CD4-positive, alpha-beta T cell treated with Interleukin-6 for 4 hours (primary cell): ENCODE measurements at places on chromosomes 16 and 17.

DNA sequence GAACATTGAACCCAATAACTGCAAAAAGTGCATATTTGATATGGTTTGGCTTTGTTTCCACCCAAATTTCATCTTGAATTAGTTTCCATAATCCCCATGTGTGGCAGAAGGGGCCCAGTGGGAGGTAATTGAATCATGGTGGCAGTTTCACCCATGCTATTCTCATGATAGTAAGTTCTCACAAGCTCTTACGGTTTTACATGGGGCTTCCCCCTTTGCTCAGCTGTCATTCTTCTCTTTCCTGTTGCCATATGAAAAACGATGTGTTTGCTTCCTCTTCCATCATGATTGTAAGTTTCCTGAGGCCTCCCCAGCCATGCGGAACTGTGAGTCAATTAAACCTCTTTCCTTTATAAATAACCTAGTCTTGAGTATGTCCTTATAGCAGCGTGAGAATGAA is 127.6 kb downstream of the CHD9NB start:
- DNase-seq: no peak

GRCh38 chr16:2904922-2905240 is 6.8 kb upstream of the FLYWCH1 start:
- DNase-seq: no peak

DNA sequence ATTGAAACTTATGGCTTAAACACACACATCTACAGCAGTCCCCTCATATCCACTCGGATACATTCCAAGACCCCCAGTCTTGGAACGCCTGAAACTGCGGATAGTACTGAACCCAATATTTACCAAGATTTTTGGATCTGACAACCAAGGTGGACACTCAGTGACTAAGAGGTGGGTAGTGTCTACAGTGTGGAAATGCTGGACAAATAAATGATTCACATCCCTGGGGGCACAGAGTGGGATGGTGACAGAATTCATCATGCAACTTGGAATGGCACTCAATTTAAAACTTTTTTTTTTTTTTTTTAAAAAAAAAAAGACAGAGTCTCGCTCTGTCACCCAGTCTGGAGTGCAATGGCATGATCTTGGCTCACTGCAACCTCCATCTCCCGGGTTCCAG is 54.2 kb upstream of the TRAP1 start:
- DNase-seq: no peak

DNA sequence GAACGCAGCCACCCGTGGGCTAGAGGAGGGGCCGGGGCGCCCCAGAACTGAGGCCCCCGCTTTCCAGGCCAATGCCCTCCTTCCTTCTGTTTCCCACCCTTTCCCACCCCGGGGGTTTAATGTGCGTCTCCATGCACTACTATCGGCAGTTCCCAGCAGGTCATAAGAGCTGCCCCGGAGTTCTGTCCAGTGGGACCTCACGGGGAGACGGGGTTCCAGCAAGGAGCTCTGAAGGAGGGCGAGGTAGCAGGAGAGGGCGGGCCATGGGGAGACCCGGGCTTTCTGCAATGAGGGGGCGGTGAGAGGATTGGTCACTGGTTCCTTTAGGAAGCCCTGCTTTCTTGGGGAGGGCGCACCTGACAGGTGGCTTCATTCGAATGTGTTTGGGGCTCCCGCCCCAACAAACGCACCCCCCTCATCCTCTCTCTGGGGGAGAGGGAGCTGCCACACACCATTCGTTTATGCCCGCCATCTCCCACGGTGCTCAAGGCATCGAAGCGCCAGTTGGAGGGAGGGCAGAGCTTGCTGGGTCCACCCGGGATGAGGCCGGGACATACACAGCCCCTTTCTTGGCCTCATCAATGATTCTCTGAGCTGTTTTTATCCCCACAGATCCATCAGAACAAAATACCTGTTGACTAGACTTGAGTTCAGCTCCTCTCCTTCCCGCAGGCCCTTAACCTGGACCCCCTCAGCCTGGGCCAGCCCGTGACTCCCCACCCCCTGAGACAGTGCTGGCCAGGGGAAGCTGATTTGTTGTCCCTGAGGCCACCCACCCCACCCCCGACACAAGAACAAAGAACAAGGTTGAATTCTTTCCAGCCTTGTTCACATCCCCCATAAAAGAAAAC is 44.1 kb downstream of the SLC7A5 start:
- no peak for DNase-seq

GRCh38 chr16:57389087-57389468 is 15.5 kb upstream of the CCL17 start:
- no peak for DNase-seq

DNA sequence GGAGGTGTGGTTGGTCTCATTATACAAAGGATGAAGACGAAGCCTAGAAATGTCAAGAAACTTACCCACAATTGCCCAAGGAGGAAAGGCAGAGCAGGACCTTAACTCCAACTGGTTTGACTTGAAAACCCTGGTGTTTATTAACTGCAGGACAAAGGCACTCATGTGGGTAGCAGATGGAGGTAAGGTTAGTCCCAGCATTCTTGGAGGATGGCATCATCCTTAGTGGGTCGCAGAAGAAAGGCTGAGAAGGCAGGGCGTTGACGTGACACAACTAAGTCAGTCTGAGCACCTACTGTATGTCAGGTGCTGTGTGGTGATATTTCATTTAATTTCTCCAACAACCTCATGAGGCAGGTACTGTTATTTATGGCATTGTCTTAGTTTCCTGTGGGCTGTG is 101.3 kb downstream of the HAPSTR1 start:
- DNase-seq: no peak

DNA sequence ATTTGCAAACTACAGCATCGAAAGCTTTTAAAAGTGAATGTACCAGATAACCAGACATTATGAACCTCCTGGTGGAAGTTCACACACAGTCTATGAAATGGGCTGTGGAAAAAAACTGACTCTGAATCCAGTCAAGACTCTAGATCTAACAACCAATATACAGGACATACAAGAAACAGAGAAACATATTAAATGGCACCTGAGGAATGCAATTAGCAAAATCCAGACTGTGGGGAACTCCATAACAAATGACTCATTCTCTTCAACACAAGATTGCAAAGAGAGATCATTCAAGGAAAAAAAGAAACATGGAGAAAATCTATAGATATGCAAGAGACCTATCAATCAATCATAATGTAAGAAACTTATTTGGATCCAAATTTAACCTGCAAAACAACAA is 119.0 kb downstream of the MYO1D start:
- no peak for DNase-seq

DNA sequence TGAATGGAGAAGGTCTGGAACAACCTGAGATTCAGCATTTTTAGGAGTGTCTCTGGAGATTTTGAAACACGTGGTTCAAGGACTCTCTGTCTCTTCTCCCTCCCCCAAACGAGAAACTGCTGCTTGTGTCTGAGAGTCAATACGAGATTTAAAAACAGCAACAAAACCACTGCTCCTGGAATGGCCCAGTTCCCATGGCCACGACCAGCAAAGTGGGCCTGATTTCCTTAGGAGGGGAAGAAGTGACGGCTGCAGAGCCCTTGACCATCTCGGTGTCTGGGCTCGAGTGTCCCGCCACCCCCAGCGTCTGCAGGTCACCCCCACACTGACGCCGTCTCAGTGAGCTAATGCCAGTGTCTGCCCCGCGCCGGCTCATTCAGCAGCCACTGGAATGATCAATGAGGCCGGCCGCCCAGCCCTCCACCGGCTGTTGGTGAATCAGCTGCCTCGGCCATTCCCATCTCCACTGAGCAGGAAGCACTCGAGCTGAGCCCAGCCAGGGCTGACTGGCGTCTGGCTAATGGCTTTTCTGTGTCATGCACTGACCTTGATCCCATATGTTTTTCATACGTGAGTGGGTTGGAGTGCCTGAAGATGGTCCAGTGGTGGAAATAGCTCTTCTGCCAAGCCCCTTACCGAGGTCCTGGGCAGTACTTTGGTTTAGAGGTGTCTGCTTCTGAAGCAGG is 151.8 kb downstream of the PITPNC1 start:
- DNase-seq: no peak
